Left kidney (tissue), 8 donors: ENCODE measurements at places on chromosomes 12 and 14.
A peak's percentile ranks its signal among the peaks of the same experiment; 100 is the strongest.

GRCh38 chr12:107115119-107115518, 21.8 kb upstream of the CRY1 start:
- DNase-seq, result no peak

DNA sequence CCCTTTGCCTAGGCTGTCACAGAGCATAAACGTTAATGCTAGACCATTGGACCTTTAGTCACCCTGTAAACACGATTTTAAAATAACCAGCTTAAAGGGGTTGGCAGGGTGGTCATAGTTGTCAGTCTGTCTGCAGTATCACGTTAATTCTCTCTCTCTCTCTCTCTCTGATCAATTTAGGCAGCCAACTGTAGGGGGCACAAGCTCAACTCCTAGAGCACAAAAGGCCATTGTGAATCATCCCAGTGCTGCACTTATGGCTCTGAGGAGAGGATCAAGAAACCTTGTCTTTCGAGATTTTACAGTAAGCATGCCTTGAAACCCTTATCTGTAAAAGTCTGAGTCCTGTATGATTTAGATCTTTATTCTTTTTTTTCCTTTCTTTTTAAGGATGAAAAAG, 97.1 kb downstream of the SCAF11 start:
- no peak for DNase-seq

- no peak for DNase-seq
Observed at GRCh38 chr12:101777485-101777884, 38.2 kb upstream of the SYCP3 start.

DNA sequence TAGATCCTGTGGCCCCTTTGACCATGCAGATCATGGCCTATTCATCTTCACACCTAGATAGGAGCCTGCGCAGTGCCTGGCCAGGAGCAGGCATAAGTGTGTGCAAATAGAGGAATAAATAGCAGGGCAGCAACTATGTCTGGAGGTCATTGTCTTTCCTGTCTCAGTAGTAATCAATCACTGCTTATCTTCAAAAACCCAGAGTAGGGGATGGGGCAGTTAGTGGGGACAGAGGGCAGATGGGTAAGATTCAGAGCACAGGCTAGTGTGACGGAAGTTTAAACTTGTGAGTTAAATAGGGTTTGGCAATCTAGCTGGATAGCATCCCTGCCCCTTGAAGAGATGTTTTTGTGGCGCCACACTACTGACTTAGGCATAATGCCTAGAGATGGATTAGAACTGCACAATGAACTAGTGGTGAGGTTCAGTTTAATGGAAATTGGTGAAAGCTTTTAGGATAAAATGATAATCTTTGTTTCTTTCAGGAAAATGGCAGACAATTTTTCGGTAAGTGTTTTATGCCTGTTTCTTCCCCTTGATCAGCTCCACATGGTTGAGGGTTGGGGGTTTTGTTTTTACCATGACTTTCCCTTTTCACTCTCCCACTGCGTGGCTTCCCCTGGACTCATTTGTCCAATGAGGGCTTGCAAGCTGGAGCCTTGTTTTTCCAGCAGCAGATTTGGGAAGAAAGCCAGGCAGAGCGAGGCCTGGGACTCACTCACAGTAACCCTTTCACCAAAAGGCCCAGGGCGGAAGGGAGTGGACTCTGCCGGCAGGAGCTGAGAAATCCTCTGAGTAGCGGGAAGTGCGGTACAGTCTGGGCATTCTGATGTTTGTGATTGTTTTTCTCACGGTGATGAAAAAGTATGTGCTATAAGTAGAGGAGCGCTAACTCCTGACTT, 8.1 kb downstream of the LGALS3 start:
- DNase-seq, result peak; percentile 62

DNA sequence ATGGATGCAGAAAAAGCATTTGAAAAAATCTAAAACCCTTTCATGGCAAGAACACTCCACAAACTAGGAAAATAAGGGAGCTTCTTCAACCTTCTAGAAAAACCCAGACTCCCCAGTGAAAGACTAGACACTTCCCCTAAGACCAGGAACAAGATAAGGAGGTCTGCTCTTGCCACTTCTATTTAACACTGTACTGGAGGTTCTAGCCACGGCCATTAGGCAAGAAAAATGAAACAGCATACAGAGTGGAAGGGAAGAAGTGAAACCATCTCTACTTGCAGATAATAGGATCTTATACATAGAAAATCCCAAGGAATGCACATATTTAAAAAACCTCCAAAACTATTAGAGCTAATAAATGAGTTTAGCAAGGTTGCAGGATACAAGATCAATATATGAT, 42.3 kb downstream of the CHGA start:
- DNase-seq, result no peak

- no peak for DNase-seq
Observed at GRCh38 chr12:127660961-127661360, 606.0 kb upstream of the TMEM132C start.

DNA sequence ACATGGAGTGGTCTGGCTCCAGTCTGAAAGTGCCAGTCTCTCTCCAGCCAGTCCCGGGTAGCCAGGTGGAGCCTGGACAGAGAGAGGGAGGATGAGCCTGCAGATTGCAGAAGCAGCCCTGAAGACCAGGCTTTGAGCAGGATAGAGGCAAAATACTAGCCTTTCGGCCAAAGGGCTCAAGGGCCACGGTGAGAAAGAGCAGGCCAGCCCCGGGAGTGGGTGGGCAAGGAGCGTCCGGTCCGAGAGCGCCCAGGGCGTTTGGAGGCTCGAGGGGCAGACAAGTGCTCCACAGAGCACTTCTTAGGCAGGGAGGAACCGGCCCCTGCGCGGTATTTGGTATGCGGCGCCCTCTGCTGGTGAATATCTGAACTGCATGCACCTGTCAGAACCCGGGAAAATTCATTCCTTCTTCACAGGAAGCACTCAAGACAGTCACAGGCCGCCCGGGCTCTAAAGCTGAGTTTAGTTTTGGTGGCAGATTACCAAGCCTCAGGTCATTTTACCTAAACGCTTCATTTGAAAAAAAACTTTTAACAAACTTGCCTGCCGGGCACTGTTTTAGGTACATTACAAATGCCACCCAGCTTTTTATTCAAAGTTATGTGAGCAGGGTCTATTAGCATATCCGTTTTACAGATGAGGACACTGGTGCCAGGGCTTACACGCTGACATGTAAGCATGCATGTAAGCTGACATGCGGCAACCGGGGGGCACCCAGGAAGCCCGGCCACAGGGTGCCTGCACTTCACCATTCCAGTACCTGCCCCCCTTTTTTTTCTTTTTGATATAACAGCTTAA, 21.0 kb upstream of the PSMC1 start:
- peak; percentile 32 for DNase-seq

DNA sequence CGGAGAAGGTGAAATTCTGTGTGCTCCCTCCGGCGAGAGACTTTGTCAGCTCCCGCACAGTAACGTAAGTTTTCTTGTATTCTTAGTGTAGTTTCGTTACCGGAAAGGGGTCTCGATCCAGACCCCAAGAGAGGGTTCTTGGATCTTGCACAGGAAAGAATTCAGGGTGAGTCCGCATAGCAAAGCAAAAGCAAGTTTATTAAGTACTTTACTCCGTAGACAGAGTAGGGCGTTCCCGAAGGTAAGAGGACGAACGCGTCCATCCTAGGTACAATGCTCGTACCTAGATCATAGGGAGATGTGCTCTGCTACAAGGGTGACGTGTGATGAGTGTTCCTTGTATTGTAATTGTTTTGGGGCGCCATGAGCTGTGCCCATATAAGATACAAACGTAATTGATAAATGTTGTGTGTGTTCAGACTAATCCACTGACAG, 293 bp downstream of the IFI27L1 start:
- DNase-seq, result no peak

GRCh38 chr14:105150368-105151083, 18.1 kb downstream of the JAG2 start:
- no peak for DNase-seq

DNA sequence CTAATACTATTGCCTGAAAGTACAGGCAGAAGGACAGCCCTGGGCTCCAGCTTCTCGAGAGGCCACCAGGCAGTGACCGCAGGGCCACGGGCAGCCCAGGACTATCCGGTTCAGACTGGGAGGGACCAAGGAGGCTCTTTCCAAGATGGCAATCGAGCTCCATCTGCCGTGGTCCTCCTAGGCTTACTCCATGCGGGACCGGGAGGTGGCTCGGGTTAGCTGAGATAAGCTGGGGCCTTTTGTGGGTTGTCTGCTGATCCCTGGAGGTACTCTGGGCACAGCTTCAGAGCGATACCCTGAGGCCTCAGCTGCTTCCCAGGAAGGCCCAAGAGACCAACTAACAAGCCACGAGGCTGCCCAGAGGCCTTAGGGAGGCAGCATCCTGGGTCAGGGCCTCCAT, 33.1 kb downstream of the SNRNP35 start:
- DNase-seq, result no peak

DNA sequence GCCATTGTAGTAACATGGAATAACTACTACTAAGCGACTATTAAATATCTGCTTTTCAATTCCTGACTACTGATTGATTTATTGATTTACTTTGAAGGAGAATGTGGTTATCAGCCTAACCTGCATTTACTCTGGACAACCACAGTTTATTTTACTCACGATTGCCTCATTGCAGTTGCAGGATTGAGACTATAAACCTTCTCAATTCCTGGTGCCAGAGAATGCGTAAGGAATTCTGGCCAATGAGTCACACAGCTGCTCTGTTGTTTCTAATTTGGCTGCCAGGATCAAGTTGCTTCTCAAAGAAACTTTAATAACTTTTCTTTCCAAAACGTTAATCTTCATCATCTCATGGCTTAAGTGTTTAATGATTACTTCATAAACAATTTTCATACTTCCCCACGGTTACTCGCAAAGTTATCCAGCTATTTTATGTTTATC, 13.1 kb upstream of the TMTC1 start:
- DNase-seq, result peak; percentile 49

GRCh38 chr12:103840462-103840875, 565 bp downstream of the NT5DC3 start:
- peak; percentile 24 for DNase-seq

DNA sequence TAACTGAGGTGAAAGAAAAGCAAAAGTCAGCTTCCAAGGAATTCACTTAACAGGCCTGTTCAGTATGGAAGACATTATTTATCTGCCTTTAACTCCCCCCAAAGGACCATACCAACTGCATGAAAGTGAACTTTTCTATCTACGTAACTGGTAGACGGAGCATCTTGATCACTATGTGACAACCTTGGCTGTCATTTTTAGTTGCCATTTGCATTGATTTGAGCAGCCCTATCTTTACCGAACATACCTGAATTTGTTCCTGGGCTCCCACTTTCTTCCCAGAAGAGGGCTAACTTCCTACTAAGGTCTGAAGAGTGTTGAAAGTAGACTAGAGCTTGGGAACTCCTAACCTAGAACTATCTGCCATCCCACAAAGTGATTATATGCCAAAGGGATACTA, 9.4 kb downstream of the SRSF9 start:
- DNase-seq, result no peak

- no peak for DNase-seq
Observed at GRCh38 chr14:88044776-88045446, 40.0 kb downstream of the GPR65 start.

DNA sequence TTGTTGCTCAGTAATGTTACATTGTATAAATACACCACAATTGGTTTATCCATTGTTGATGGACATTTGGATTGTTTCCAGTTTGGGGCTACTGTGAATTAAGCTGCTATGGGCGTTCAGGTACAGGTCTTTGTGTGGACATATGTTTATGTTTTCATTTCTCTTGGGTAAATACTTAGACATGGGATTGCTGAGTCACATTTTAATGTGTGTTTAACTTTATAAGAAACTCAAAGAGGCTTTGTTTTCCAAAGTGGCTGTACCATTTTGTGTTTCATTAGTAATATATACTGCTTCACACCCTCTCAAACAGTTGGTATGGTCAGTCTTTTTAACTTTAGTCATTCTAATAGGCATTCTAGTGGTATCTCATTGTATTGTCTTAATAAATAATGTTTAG, 225.0 kb downstream of the SPTSSA start:
- no peak for DNase-seq

GRCh38 chr14:51277753-51278415, 37.8 kb downstream of the TMX1 start:
- no peak for DNase-seq

- peak; percentile 6 for DNase-seq
Observed at GRCh38 chr14:104048758-104049507, 36.6 kb upstream of the ASPG start.

GRCh38 chr14:28373721-28374120, 392.9 kb upstream of the FOXG1 start:
- no peak for DNase-seq

- no peak for DNase-seq
Observed at GRCh38 chr12:48862760-48863159, 2.9 kb downstream of the RND1 start.

- no peak for DNase-seq
Observed at GRCh38 chr14:94914191-94914590, 144.3 kb upstream of the GSC start.

DNA sequence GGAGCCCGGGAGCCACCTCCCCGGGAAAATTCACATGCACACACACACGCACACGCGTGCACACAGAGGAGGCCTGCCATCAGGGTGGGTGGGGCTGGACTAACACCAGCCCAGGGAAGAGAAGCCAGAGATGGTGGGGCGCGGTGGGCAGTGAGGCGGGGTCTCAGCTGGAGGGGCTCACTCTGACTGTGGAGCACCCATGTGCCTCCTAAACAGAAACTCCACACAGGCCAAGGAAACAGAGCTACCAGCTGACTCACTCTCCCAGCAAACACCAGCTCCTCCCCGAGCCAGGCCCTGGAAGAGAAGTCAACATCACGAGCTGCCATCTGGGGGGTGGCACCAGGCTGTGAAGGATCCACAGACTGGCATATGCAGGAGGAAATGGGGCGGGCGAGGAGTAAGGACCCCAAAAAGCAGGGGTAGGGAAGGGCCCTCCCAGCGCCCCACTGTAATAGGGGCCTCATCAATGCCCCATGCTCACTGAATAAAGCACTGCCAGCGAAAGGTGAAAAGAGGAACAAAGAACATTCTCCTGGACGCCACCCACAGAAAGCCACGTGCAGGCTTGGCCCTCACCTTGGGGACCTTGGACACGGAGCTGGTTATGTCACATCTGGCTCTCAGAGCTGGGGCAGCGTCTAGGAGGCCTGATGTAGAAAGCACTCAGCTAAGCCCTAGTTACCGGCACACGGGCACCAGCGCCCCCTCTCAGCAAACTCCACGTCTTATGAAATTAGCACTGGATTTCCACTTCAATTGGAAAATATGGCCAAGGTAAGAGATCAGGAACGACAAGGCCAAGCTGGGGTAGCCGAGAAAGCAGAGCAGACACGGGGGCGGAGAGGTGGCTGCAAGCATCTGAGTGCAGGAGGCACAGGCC, 8.4 kb upstream of the INF2 start:
- DNase-seq, result no peak

- DNase-seq, result no peak
Observed at GRCh38 chr12:88505696-88506095, 74.6 kb downstream of the KITLG start.

- DNase-seq, result no peak
Observed at GRCh38 chr12:123151457-123152454, 866 bp upstream of the PITPNM2 start.

DNA sequence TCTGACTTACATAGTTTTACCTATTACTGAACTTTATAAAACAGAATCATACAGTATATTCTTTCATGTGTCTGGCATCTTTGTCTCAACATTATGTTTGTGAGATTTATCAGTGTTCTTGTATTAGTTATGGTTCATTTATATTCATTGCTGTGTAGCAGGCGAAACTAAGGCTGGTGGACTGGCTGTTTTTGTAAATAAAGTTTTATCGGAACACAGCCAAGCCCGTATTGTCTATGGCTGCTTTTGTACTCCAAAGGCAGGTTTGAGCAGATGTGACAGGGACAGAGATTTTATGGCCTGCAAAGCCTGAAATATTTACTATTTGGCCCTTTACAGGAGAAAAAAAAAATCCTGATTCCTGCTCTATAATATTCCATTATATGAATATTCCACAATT, 405.8 kb upstream of the RGS6 start:
- DNase-seq, result no peak
